ENCODE measurements at places on chromosomes 5 and 9.

DNA sequence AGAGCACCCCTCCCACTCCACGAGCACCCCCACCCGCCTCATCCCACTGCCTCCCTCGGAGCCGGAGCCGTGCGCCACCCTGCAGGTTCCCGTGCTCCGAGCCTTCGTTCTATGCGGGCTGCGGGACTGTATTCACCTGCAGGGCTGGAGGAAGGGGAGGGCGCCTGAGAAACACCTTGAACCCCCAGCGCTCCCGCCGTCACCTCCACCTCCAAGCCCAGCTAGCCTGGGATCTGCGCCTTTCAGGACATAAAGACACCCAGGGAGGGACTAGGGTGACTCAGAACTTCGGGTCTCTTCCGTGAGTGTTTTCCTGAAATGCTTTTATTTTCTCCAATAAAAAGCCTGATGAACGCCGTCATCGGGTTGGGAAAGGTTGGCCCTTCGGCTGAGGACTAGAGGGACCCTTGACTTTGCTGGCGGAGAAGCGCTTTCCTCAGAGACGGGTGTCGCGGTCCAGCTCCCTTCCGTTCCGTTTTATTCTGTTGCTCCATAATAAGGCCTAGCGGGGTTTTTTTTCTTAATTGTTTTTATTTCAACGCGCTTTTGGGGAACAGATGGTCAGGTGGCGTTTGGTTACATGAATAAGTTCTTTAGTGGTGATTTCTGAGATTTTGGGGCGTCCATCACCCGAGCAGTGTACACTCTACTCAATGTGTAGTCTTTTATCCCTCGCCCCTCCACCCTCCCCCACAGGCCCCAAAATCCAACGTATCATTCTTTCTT lies 4.6 kb downstream of the TLX3 start:
- DNase-seq: no peak

GRCh38 chr5:133744051-133744959 lies 132.0 kb upstream of the FSTL4 start:
- no peak for DNase-seq

- DNase-seq: peak; percentile 59
Observed at GRCh38 chr9:128192601-128193371, 1.4 kb upstream of the CIZ1 start.

DNA sequence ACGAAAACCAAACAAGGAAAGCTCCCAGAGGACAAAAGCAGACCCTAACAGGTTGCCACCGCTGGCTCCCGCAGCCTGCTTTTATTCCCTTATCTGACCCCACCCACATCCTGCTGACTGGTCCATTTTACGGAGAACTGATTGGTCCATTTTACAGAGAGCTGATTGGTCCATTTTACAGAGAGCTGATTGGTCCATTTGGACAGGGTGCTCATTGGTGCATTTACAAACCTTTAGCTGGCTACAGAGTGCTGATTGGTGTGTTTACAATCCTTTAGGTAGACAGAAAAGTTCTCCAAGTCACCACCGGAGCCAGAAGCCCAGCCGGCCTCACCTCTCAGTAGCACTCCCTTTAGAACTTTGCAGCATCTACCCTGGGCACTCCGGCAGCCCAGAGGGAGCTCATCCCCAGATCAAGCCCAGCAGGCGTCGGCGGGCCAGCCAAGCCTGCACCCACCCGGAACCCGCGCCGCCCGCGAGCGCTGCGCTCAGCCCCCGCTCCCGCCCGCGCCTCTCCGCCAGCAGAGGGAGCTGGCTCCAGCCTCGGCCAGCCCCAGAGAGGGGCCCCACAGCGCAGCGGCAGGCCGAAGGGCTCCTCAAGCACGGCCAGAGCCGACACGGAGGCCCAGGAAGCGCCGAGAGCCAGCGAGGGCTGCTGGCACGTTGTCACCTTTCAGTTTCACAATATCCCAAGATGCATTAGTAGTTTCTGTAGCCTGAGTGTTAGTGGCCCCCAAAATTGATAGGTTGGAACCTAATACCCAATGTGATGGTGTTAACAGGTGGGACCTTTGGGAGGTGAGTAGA lies 35.3 kb upstream of the CLPTM1L start:
- DNase-seq: peak; percentile 44

DNA sequence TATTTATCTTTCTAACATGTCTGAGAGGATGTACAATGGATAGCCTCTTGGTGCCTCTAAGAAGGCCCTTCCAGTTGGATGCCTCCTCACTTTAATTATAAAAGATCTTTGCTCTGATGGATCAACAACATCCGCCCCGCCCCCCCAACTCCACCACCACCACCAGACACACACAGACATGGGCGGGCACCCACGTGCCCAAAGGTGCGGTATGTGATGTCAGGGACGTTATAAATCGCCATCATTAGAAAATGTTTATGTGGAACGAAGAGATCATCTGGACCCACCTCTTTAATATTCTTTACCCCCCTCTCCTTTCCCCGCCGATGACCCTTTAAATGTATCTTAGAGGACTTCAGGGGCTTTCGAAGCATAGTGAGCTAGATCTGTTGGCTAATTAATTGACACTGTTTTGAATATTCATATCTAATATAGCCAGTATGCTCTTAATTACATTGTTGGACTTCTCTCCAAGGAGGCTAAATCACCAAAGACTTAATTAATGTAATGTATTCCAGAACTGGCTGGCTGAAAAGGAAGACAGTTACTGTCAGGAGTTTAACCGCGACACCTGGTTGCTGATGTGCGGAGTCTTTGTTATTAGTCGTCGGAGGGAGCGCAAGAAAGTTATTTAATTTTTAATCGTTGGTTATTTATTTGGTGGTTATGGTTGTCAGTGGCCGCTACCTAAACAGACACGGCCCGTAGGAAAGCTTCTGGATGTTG lies 6.1 kb upstream of the FOXB2 start:
- DNase-seq: no peak

DNA sequence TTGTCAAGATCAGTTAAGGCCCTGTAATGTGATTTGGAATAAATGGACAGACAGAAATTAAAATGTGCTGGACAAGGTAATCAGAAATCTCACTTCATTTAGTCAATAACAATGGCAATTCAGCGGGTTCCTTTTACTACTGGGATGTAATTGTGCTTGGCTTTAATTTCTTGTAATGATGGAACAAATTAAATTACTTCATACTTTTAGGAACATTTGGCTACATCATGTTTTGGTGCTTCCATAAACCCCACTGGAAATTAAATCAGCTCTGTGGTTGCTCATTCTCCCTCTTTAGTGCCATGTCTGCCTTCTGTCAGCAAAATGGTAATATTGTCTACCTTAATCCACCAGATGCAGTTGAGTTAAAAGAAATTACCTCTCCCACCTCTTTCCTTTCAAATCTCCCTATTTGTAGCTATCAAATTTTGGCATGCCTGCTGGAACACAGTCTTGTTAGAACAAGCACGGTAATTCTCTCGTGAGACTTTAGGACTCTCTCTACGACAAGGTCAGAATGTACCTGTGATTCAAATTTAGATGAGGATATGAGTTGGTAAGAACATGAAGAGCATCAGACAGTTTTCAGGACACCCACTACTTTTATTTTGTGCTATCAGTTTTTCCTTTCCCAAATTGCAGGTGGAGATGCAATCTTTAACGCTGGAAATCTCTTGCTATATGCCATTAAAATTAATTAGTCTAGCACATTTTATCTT lies 476.3 kb downstream of the RAB3C start:
- no peak for DNase-seq

DNA sequence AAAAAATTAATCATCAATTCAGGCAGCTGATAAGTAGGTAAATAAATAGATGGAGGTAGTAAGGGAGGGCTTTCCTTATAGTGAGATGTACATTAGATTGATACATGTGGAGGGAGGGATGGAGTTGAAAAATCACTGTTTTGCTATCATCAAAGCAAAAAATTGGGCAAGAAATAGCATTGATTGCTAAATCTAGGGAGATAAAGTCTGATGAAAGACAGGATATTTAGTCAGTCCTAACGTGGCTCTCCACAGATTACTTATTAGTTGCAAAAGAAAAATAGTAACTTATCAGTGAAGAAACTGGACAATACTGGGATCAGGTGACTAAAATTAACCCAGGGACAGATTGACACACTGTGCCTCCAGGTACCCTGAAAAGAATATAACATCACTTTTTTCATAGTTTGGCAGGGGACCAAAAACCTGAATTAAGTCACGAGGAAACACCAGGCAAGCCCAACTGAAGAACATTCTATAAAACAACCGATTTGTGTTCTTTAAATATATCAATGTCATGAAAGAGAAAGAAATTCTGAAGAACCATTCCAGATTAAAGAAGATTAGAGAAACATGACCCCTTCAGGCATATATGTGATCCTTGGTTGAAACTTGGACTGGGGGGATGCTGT lies 27.1 kb upstream of the GOLPH3 start:
- no peak for DNase-seq

DNA sequence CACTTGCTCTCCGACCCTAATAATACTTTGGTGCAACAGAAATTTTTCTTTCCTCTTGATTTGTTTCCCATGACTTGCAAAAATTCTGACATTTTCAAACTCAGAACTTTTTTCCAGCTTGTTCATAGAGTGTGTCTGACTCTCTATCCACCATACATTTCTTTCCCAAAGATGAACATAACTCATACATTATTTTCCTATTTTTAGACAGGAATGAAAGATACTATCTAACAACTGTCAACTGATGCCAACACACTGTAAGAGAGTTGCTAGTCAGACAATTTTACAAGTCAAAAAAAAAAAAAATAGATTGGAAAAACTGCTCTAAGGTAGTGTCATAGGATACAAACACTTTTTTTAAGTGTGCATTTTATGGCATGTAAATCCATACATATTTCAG lies 1001.0 kb upstream of the WWC1 start:
- no peak for DNase-seq

GRCh38 chr9:9099646-9100045 lies 1300.1 kb upstream of the DMAC1 start:
- DNase-seq: no peak

- DNase-seq: no peak
Observed at GRCh38 chr9:79581794-79582193, 10.0 kb downstream of the TLE4 start.

DNA sequence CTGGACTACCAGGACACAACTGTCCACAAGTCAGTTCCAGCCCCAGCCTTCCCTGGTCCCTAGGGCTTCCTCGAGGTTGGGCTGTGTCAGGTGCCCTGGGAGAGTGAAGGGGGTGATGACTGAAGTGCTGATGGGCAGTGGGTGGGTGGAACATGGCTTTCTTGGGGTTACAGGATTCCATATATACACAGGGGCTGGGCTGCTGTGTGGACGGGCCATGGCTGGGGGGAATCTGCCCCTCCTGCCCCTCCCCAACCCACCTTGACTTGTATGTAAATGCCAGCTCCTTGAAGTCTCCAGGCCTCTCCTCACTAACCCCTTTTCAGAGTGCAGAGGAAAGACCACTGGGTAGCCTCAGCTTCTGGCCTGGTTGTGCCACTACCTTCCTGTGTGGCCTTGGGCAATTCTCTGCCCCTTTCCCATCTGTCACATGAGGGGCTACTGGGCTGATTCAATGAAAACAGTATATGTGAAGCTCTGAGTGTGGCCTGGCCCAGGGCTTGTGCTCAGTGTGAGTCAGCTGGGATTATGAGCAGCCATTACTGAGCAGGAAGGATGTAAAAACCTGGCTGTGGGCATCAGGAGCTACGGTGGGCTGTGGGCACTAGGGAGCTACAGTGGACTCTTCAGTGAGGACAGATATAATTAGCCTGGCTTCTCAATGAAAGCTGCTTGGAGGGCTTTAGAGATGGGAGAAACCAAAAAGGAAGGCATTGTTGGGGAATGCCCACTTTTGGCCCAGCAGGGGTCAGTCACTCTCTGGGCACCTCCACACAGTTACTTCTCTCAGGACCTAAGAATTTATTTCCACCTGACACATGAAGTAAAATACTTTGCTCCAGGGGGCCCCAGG lies 23.3 kb downstream of the PITX1 start:
- no peak for DNase-seq

- no peak for DNase-seq
Observed at GRCh38 chr9:82934949-82935348, 128.0 kb downstream of the RASEF start.

GRCh38 chr9:113992276-113992951 lies 85.7 kb downstream of the AMBP start:
- no peak for DNase-seq

- DNase-seq: no peak
Observed at GRCh38 chr5:105872569-105873270, 1798.0 kb downstream of the EFNA5 start.

GRCh38 chr5:72265032-72265877 lies 54.8 kb downstream of the MRPS27 start:
- no peak for DNase-seq

DNA sequence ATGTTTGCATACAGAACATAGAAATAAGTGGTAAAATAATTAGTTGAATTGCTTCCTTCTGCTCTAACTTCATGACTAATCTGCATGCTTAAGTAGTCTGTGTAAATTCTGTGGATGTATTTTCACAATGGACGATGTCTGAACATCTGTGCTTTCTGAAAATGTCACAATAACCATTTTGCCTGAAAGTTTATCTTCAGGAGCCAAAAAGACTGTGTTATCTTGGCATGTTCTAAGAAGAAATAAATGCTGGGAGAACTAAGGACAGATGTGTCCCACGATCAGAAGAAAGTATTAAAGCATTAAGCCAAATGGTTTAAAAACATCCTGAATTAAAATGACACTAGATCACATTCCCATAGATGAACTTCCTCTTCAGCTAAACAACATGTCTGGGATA lies 397.6 kb downstream of the SPOCK1 start:
- no peak for DNase-seq
